ENCODE measurements at places on chromosomes 12 and 14. TPM values are rescaled to one million over a fixed set of nuclear protein-coding genes. Genes with fewer than 3 reads are reported as not detected.

ANKRD33 gene
- not detected for total RNA-seq

CD163 gene
- 25.3 TPM for total RNA-seq

PROX2 gene
- total RNA-seq: not detected

OR6C70 gene
- not detected for total RNA-seq

KRT79 gene
- not detected for total RNA-seq
